Stimulated activated CD4-positive, alpha-beta T cell treated with anti-CD3 and anti-CD28 coated beads, Interleukin-2, amount 100 ng/mL, for 4 hours (primary cell): ENCODE measurements at places on chromosomes 13 and 19.

DNA sequence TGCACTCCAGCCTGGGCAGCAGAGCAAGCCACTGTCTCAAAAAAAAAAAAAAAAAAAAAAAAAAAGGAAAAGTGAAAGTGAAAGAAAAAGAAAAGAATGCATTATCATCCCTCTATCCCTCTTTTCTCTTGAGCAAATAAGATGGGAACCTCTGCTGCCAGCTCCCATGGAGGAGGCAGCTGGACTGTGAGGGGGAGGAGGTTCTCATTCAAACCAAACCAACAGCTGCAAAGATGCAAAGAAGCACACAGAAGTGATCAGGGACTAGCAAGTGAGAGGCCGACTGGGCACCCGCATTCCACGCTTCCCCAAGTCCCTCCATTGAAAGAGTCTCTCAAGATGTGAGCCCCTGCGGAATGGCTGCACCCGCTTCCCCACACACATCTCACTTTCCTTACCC lies 63.5 kb downstream of the TSHZ3 start:
- no peak for DNase-seq

DNA sequence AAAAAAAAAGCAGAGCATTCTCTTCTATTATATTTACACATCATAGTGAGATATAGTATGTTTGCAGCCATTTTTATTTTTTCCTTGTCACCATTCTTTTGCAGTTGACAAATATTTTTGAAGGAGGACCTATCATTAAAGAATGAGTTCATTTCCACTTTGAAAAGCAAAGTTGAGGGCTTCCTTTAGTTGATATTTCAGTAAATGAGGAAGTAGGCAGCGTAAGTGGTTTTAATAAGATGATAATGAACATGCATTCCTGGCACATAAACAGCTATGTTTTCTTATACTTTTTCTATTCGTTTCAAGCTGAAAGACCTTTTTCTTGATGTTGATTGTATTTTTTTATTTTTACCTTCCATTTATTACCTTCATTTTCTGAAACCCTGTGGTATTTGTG lies 66.2 kb downstream of the ZMYM2 start:
- no peak for DNase-seq

- DNase-seq = no peak
Observed at GRCh38 chr19:29805031-29805965, 6.5 kb upstream of the CCNE1 start.

DNA sequence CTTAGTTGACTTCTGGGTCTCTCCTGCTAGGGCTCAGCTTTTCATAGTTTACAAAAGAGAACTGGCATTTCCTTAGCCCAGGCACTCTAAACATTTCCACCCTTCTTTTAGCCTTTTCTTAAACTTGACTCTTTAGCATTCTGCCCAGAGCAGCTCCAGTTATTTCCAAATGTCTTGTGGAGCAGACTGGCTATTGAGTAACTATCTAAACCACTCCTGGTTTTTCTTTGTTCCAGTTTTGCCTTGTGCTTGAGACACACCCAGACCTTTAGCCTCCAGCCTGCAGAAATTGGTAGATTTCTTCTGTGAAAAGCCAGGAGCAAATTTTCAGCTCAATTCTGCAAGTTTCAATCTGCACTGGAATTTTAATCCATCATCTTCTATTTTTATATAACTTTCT lies 1813.1 kb downstream of the OLFM4 start:
- no peak for DNase-seq

GRCh38 chr13:72259528-72259927 lies 392.5 kb upstream of the DACH1 start:
- no peak for DNase-seq

- DNase-seq = no peak
Observed at GRCh38 chr19:53057904-53058580, 13.5 kb downstream of the ERVV-2 start.

DNA sequence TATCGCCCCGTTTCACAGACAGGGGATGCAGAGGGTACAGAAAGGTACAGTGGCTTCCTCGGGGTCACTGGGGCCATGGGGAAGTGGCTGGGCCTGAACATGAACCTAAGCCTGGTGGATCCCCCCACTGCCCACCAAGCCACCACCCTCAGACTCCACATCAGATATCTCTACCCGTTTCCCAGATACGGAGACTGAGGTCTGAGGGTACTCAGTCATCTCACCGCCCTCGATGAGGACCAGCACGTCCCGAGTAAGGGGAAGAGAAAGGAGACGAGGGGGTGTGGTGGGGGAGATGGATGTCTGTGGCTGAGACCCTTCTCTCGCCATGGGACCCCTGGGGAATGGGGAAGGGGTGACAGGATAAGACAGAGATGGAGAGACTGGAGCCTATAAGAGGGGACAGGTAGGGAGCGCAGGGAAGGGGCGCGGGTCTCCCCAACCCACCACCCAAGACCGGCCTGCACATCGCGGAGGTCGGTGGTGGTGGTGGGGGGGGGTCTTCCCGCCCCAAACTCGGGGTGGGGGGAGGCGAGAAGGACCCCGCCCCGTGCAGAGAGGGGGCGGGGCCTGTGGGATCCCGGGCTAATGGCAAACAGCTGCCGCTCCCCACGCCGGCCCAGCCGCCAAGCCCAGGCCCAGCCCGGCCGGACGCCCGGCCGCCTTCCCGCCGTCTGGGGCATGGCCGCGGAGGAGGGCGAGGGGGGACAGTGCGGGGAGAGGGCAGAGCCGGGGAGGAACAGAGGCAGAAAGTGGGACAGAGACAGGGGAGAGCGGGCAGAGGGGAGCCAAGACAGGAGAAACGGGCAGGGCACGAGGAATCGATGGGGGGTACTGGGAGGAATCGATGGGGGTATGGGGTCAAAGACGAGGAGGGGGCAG lies 698 bp downstream of the KANK2 start:
- DNase-seq = no peak

- no peak for DNase-seq
Observed at GRCh38 chr13:46332772-46333171, 54.3 kb downstream of the RUBCNL start.

- DNase-seq = no peak
Observed at GRCh38 chr19:7516878-7517277, 975 bp downstream of the ZNF358 start.

- no peak for DNase-seq
Observed at GRCh38 chr19:32631381-32631780, 43.6 kb downstream of the ANKRD27 start.

DNA sequence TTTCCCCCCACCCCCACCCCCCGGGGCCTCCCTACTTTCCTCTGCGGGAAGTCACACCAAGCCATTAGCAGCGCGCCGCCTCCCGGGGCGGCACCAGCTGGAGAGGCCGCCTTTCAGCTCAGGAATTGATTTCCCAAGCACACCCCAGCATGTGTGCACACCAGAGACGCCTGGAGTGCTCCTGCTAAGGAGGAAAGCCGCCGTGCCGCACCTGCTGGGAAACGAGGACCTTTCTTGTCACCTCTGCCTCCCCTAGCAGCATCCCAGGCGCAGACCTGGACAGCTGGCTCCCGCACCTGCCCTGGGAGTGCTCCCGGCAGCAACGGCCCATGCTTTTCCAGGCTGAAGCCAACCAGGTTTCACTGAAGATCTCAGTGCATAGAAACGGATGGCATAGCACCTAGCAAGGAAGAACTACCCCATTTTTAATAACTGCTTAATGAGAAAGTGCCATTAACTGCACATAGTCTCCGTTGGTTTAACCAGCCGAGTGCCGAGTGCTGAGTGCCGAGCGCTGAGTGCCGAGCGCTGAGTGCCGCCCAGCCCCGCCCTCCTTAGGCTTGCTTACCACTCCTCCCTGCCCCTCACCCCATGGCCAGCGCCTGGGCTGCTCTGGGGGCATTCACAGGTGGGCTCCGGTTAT lies 165.0 kb downstream of the USP12 start:
- no peak for DNase-seq

DNA sequence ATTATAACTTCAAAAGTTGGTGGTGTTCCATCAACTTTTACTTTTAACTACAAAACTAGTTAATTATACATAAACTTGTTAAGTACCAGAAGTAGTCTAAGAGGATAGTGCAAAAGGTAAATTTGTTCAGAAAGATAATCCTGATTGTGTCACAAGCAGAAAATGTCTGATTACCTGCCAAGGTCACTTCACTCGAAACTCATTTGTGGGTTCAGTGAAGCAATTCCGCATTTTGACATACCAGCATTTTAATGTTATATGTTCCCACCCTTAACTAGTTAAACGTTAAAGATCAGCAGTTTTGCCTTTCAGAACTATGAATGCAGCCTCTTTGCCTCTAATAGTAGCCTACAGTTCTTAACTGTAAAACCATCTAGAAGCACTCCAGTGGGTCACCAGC lies 5.6 kb downstream of the EDNRB start:
- no peak for DNase-seq

DNA sequence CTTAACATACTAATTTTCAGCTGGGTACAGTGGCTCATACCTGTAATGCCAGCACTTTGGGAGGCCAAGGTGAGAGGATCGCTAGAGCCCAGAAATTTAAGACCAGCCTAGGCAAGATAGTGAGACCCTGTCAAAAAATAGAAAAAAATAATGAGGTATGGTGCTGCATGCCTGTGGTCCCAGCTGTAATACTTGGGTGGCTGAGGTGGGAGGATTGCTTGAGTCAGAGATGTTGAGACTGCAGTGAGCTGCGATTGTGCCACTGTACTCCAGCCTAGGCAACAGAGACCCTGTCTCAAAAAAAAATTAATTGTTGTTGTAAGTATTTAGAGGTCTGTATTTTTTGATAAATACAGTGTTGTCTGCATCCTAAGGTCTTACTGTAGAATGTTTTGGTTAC lies 66.8 kb downstream of the FNDC3A start:
- DNase-seq = no peak

GRCh38 chr13:33745370-33746324 lies 72.3 kb upstream of the RFC3 start:
- no peak for DNase-seq

DNA sequence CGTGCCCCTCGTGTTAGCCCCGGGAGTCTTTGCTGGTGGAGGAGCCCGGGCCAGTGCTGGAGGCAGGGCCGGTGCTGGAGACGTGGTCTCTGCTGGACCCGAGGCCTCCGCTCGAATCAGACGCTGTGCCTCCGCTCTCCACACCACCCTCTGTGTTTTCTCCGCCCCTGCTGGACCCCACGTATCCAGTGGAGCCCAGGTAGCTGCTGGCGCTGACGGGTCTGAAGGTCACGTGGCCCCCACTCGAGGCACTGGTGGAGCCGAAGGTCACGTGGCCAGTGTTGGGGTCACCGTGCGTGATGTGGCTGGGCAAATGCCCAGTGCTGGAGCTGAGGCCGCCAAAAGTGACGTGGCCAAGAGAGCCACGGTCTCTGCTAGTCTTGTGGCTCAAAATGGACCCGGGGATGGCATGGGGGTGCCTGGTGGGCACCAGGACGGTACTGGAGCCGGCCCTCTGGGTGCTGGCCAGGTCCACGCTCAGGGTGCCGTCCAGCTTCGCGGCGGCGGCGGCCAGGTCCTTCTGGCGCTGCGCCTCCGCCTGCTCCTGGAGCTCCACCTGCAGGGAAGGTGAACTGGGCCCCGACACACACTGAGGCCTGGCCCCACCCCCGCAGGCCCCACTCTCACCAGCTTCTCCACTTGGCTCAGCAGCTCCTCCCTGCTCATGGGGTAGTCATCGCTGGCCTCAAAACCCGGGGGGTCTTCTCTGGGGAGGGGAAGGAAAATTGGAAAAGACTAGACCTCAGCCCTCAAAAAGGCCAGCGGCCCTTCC lies 27.3 kb downstream of the ZNF114 start:
- no peak for DNase-seq

- DNase-seq = no peak
Observed at GRCh38 chr19:45638930-45639729, at the start of gene EML2. TSS of gene EML2 (minus strand) at chr19:45639397. CDS start at chr19:45639376, 21 bp downstream.

DNA sequence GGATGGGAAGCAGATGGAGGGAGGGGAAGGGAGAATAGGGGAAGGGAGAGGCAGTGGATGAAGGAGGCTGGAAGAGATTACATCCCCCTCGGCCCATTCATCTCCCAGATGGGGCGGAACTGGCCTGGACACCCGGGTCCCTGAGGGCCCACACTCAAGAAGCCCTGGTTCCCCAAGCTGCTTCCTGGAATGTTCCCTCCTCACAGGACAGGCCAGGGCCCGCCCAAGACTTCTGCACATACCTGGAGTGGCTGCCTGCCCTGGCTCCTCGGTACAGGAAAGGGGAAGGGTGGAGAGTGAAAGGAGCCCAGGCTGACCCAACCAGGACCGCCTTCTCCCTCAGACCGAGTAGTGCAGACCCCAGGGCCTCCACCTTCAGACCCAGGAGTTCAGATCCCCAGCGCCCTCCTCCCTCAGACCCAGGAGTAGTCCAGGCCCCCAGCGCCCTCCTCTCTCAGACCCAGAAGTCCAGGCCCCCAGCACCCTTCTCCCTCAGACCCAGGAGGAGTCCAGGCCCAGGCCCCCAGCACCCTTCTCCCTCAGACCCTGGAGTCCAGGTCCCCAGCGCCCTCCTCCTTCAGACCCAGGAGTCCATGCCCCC lies 489 bp downstream of the NTF4 start:
- DNase-seq = no peak

DNA sequence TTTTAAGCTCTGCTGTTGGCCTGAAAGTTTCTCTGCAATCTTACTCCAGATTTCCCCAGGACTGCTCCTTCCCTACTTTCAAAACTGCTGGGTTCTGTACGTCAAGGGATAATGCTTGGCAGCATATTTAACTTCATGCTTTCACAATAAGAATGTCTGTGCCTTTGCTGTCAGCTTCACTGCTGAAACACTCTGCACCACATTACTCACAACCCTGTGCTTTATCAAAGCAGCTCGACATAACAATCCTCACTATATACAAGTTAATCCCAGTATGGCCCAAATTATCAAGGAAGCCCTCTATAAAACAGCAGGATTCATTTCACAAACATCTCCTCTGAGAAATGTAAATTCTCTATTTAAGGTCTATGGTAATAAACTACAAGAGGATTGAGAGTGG lies 17.5 kb downstream of the LATS2 start:
- no peak for DNase-seq

- no peak for DNase-seq
Observed at GRCh38 chr19:5580161-5580571, 12.4 kb upstream of the TINCR start.

DNA sequence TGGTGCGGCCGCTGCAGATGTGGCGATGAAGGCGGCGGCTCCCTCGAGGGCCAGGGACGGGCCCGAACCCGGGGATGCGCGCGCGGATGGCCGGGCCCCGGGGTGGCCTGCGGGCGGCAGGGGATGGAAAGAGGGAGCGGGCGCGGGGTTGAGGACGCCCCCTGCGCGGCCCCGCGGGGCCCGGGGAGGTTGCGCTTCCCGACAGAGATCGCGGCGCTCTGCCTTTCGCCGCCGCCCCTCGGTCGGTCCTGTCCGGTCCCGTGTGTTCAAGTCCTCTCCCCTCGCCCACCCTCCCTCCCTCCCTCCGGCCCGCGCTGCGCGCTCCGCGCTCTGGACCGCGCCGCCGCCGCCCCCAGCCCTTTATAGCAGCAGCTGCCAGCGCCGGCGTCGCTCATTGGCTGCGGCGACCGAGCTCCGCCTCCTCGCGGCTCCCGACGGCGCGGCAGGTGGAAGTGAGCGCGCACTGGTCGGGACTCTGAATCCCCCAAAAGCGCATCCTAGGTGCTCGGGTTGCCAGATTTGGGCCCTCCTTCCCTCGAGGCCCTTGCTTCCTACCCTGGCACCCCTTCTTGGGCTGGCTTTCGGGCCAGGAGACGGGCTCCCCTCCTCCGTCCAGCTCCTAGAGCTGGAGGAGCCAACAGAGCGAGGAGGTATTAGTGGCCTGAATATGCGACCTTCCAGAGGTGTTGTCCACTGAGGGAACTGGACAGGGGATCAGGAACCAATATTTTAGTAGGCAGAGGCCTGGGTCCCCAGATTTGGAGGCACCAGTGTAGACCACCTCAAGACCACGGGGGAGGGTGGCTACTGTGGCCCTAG lies at the start of gene ELAVL3:
Gene ELAVL3 (minus strand): TSS at position 332 of the 819 bp plus-strand sequence. CDS start 438 bp downstream, outside the sequence.
- DNase-seq = no peak
